Stimulated activated CD4-positive, alpha-beta T cell treated with anti-CD3 and anti-CD28 coated beads, TNF-alpha, amount 100 ng/mL, for 4 hours (primary cell): ENCODE measurements at places on chromosomes 2 and 18.

- DNase-seq, result no peak
Measured at GRCh38 chr2:105919826-105920225, 175.1 kb downstream of the NCK2 start.

GRCh38 chr2:4670331-4670730 lies 967.0 kb downstream of the DCDC2C start:
- DNase-seq, result no peak

GRCh38 chr2:199734011-199734410 lies 117.0 kb downstream of the FTCDNL1 start:
- no peak for DNase-seq

GRCh38 chr2:178450524-178450773 lies 526 bp downstream of the PRKRA start:
- no peak for DNase-seq

GRCh38 chr2:232791518-232791917 lies 15.2 kb upstream of the KCNJ13 start:
- DNase-seq, result no peak

GRCh38 chr2:191476901-191477300 lies 201.0 kb upstream of the NABP1 start:
- DNase-seq, result no peak
